Activated naive CD8-positive, alpha-beta T cell treated with anti-CD3 and anti-CD28 coated beads, Interleukin-2, amount 50 U/mL, for 24 hours (primary cell): ENCODE measurements at places on chromosomes 2 and 18.

GRCh38 chr2:236179236-236180075, 11.3 kb upstream of the GBX2 start:
- no peak overlapping the region for H3K4me3 ChIP-seq
- no peak for DNase-seq
- H3K27me3 ChIP-seq, result peaks cover 76% of the 10 kb centered on the region
- H3K4me1 ChIP-seq, result peaks cover 9% of the 10 kb centered on the region
- H3K36me3 ChIP-seq, result no peaks in the 10 kb centered on the region

DNA sequence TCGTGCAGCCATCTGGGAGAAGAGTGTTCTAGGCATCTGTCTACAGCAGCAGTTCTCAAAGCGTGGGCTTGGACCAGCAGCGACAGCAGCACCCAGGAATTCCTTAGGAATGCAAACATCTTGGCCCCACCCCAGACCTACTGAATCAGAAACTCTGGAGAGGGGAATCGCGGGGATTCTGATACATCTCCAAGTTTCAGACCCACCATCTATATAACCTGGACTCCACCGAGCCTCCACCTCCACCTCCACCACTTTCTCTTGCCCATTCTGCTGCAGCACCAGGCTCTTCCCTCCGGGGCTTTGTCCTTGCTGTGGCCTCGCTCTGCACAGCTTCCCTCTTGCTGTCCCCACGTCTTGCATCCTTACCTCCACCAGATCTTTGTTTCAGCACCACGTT, 256.4 kb downstream of the BCL2 start:
- H3K36me3 ChIP-seq, result no peaks in the 10 kb centered on the region
- H3K27ac ChIP-seq, result peak overlapping the region; percentile 75

- H3K27ac ChIP-seq, result no peak overlapping the region
- no peaks in the 10 kb centered on the region for H3K4me1 ChIP-seq
Measured at GRCh38 chr18:45403341-45404049, 211.8 kb upstream of the SLC14A2 start.

DNA sequence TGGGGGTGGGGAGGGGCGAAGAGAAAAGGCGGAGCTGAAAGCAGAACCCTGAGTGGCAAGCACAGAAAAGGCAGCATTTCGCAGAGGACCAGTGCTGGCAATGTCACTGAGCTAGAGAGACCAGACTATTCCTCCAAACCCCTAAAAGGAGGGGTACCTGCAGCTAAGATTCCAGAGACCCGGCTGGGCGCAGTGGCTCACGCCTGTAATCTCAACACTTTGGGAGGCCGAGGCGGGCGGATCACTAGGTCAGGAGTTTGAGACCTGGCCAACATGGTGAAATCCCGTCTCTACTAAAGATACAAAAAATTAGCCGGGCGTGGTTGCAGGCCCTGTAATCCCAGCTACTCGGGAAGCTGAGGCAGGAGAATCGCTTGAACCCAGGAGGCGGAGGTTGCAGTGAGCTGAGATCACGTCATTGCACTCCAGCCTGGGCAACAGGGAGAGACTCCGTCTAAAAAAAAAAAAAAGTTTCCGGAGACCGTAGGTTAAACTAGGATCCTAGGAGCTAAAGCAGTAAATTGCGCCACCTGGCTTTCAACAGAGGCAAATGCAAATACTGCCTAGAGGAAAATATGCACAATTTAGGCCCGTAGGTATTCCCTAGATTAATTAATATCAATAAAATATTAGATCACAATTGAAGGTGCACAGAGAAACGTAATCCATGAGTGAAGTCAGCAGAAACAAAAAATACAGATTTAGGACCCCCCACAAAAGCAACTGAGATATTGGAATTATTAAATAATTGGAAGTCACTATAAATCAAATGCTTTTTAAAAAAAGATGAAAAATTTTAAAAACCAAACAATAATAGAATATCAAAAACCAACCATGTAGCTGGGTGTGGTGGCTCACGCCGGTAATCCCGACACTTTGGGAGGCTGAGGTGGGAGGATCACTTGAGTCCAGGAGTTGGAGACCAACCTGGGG, 4.9 kb downstream of the UCN start:
- H3K4me1 ChIP-seq, result peaks cover 12% of the 10 kb centered on the region
- H3K36me3 ChIP-seq, result no peaks in the 10 kb centered on the region
- peak overlapping the region; percentile 52 for H3K4me3 ChIP-seq
- peaks cover 22% of the 10 kb centered on the region for H3K27me3 ChIP-seq
- no peak overlapping the region for H3K27ac ChIP-seq

DNA sequence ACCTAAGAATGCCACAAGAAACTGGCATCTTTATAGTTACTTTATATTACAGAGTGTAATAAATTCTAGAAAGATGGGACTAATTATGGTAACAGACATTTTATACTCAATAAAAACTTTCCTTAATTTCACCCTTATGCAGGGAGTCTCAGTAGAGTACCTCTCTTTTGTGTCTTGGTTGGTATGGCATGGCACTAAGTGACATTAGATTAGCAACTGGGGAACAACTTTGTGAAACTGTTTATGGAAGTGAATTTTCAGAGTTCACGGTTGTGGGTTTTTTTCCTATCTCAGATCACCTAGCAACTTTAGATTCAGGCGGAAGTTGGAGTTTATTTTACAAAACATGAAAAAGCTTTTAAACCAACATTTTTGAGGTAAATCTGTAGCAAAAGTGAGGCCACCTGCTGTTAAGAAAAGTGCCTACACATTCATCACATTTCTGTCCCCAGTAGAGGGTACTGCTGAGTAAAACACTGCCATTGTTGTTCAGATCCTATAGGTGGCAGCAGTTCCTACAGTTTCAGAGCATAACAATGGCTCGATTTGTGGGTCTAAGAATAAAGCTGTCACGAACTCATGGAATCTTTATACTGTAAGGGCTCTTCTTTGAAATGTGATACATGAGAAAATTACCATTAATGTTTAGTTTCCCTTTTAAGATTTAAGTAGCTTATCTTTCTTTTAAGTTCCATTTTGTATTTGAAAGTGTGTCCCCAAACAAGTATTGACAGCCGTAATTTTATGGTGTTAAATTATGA, 117.6 kb downstream of the CAMKMT start:
- peaks cover 4% of the 10 kb centered on the region for H3K4me1 ChIP-seq
- H3K4me3 ChIP-seq, result no peak overlapping the region
- H3K36me3 ChIP-seq, result peaks cover 2% of the 10 kb centered on the region
- no peak overlapping the region for H3K27ac ChIP-seq

- peak overlapping the region; percentile 36 for H3K27ac ChIP-seq
- H3K36me3 ChIP-seq, result peaks cover 66% of the 10 kb centered on the region
- DNase-seq, result no peak
- H3K27me3 ChIP-seq, result no peaks in the 10 kb centered on the region
Measured at GRCh38 chr18:46261799-46262198, 157.6 kb downstream of the HAUS1 start.

DNA sequence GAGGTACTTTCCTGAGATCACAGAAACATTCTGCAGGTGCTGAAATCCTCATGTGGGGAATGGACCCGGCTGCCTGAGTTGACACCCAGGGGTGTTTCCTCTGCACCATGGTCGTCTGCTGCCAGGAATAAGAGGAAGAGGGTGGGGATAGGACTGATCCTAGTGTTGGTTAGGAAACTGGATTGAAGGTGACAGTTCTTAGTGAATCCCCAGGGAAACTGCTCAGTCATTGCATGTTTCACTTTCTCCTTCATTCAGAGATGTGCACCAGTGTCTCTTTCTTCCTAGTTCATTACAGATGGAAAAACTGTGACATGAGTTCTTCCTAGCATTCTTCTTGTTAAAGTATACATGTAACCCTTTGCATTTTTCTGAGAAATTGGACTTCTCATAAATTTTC, 294.3 kb downstream of the PTGR3 start:
- H3K4me3 ChIP-seq, result no peak overlapping the region
- DNase-seq, result no peak
- no peaks in the 10 kb centered on the region for H3K4me1 ChIP-seq
- no peaks in the 10 kb centered on the region for H3K27me3 ChIP-seq
- no peaks in the 10 kb centered on the region for H3K36me3 ChIP-seq

DNA sequence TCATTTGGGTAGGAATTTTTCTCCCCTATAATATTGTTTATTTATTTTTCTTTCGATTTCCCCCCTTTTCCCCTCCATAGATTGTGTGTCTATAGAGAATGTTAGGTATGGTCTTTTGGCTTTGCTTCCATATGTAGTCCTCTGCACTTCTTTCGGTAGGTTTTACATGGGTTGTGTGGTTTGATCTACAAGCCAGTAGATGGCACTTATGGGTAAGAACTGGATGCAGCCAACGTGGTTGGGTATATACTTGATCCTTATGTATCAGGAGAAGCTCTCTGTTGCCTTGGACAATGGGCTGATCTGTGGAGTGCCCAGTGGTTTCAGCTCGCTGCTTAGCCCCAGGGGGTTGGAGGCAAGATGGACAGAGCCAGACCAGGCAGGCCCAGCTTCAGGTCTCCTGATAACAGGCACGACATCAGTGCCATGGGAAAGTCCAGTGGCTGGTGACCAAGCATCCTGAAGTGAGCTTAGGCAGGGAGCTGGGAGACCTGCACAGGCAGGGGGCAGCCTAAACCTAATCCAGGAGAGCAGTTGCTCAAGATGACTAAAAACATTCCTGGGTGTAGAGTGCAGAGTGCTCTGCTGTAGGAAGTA, 488.3 kb downstream of the CCDC85A start:
- H3K4me3 ChIP-seq, result no peak overlapping the region
- no peaks in the 10 kb centered on the region for H3K4me1 ChIP-seq
- no peak overlapping the region for H3K27ac ChIP-seq
- DNase-seq, result no peak
- no peaks in the 10 kb centered on the region for H3K36me3 ChIP-seq

GRCh38 chr2:45323344-45323743, 287.7 kb downstream of the SRBD1 start:
- H3K4me1 ChIP-seq, result no peaks in the 10 kb centered on the region
- no peaks in the 10 kb centered on the region for H3K36me3 ChIP-seq
- H3K4me3 ChIP-seq, result no peak overlapping the region
- H3K27me3 ChIP-seq, result peaks cover 6% of the 10 kb centered on the region
- no peak overlapping the region for H3K27ac ChIP-seq

DNA sequence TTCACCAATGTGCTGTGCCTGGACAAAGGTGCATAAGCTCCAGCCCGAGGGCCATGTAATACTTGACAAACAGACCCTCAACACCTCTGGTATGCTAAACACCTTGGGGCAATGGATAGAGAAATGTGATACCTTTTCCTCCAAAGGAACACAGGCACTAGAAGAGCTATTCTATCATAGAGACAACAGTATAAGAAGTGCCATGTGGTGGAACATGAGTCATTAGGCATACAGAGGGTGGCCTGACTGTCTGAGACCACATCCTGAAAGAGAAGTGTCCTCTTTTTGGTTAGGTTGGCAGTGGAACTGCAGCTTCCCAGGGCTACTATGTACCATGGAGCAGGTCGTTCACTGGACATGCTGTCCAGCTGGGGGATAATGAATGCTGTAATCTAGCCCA, 153.9 kb downstream of the INSIG2 start:
- no peaks in the 10 kb centered on the region for H3K4me1 ChIP-seq
- H3K36me3 ChIP-seq, result no peaks in the 10 kb centered on the region
- H3K4me3 ChIP-seq, result no peak overlapping the region
- no peak overlapping the region for H3K27ac ChIP-seq
- no peak for DNase-seq

DNA sequence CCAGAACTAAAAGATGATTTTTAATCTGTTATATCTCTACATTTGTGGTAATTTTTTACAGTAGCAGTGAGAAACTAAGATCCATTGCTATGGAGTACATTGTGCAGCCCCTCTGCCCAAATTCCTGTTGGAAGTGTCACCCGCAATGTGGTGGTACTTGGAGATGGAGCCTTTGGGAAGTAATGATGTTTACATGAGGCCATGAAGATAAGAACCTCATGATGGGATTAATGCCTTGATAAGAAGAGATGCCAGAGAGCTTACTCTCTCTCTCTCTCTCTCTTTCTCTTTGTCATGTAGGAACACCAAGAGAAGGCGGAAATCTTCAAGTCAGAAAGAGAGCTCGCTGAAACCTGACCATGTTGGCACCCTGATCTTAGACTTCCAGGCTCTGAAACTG, 535.4 kb downstream of the PID1 start:
- no peaks in the 10 kb centered on the region for H3K36me3 ChIP-seq
- DNase-seq, result no peak
- H3K4me1 ChIP-seq, result no peaks in the 10 kb centered on the region
- H3K4me3 ChIP-seq, result no peak overlapping the region
- H3K27ac ChIP-seq, result no peak overlapping the region

DNA sequence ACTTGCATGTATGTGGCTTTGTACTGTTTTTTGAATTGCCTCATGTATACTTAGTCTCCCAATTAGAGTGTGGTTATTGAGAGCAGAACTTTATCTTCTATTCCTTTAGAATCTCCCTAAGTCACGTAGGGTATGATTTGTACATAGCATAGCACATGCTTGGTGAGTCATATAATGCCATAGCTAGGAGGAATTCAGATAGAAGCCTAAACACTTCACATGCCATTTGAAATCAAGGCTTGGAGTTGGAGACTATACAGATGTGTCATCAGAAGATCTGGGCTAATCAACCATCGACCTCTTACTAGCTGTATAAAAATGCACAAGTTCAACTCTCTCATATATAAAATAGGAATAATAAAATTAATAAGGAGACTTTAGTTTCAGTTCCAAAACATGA, 222.6 kb upstream of the ST6GAL2 start:
- H3K4me3 ChIP-seq, result no peak overlapping the region
- no peaks in the 10 kb centered on the region for H3K36me3 ChIP-seq
- no peaks in the 10 kb centered on the region for H3K4me1 ChIP-seq
- no peaks in the 10 kb centered on the region for H3K27me3 ChIP-seq
- no peak for DNase-seq

DNA sequence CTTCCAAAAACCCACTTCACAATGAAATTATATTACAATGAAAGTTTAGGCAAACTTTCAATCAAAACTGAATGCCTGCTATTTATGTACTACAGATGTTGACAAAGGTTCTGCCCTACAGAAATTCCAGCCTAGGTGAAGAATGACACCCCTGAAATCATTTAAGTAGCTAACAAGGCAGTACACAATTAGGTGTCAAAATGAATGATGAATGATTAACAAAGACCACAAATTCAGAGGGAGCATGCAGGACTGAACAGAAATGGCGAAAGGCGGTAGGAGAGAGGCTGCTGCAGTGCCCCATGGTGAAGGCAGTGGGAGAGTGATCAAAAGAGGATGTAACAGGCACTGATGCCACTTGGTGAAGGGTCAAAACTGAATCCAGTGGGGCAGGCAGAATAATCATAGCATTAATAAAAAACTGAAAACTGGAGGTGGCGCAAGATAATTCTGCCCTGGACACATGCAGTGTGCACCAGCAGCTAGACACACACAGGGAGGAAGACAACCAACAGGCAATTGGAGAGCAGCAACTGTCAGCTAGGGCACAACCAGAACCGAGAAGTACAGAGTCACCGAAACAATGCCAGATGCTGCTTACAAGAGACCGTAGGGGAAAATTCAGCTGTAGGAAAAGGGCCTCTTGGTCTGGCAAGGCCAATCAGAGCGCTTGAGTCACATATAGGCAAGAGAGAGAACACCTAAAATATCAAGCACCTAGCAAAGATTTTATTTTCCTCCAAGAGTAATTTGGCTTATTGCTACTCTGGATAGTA, 4.5 kb downstream of the TMEM131 start:
- DNase-seq, result no peak
- peak overlapping the region; percentile 12 for H3K4me3 ChIP-seq
- peak overlapping the region; percentile 37 for H3K27ac ChIP-seq
- peaks cover 72% of the 10 kb centered on the region for H3K4me1 ChIP-seq

- peak within 1 kb of the TSS; percentile 34 for H3K27ac ChIP-seq
- peak within 1 kb of the TSS; percentile 74 for H3K4me3 ChIP-seq
- DNase-seq, result peak; percentile 71
- H3K27me3 ChIP-seq, result peaks cover 78% of the 10 kb centered on the region
- peaks cover 49% of the 10 kb centered on the region for H3K4me1 ChIP-seq
Measured at GRCh38 chr18:62324917-62325805, at the start of gene TNFRSF11A. TNFRSF11A (plus strand) TSS chr18:62325310; CDS start chr18:62325353, 43 bp downstream.

- no peaks in the 10 kb centered on the region for H3K36me3 ChIP-seq
- no peaks in the 10 kb centered on the region for H3K4me1 ChIP-seq
- DNase-seq, result no peak
- H3K4me3 ChIP-seq, result no peak overlapping the region
- no peaks in the 10 kb centered on the region for H3K27me3 ChIP-seq
- no peak overlapping the region for H3K27ac ChIP-seq
Measured at GRCh38 chr2:237540823-237541222, 25.6 kb upstream of the PRLH start.
